ENCODE measurements at places on chromosomes 11 and 22.

DNA sequence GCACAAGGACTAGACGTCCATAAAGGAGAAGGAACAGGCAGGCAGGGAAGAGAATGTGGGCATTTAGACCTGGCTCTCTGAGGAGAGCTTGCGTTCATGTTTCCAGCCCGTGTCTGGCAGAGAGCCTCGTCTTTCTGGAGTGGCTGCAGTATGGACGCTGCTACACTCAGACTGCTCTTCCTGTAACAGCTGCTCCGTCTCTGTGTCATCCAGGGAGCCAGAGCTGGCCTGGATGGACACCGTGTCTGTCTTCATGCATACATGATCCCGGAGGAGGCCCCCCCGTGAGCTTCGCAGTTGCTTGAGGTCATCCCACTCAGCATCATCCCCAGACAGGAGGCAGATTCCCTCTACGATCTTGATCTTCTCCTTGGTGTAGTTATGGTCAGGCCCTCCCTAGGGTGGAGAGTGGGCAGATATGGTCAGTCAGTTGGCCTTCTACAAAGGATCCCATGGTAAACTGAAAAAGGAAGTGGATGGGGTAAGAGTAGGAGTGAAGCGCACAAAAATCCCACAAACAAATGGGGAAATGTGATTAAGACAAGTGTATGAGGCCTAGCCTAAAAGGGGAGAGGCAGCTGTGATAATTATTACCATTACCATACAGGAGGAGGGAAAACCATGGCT is 13.0 kb upstream of the CKAP5 start:
- no peak for DNase-seq

DNA sequence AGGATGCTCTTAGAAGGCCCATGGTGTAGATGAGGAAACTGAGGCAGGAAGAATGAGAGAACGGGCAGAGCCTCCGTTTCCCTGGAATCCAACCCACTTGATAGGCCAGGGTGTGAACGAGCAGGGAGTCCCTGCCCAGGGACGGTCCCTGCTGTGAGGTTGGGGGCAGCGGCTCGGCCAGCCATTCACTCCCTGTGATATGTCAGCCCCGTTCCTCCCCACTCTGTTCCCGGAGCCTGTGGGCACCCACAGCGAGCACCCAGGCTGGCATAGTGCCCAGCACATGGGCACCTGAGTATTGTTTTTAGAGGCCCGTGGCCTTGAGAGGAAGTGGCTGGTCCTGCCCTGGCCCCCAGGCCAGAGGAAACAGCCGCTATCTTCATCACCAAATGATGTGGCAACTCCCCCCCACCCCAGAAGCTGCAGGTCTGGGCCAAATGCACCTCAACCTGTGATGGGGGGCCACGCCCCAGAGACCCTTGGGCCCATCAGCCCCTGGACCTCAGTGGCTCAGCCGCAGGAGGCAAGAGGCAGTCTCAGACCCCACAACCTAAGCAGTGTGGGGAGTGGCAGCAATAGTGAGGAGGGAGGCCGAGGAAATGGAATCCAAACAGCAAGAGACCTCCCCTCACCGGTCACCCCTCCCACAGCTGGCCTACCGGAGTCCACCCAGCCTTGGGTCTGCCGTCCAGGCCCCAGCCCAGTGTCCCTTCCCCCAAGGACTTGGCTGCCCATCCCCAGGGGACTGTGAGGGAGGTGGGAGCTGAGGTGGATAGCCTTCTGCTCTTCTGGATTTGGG is 2.1 kb downstream of the ALDH3B1 start:
- DNase-seq: no peak

DNA sequence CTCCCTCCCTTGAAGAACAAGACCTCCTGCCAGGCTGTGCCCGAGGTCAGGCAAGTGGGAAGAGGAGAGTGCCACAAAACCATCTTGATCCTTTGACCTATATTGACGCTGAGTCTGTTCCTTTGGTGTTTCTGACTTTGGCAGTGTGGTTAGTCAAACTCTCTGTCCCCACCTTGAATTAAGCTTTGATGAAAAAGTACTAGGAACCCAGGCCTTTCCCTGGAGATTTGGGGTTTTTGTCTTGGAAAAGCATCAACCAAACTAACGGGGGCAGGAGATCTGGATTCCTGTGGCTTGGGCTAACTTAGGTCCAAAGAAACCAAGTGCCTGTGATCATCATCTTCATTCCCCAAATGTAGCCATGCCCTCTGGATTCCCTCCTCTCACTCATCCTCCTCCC is 40.4 kb downstream of the ARFGAP2 start:
- no peak for DNase-seq

GRCh38 chr11:93655047-93655446 is 6.4 kb upstream of the CEP295 start:
- DNase-seq: no peak

DNA sequence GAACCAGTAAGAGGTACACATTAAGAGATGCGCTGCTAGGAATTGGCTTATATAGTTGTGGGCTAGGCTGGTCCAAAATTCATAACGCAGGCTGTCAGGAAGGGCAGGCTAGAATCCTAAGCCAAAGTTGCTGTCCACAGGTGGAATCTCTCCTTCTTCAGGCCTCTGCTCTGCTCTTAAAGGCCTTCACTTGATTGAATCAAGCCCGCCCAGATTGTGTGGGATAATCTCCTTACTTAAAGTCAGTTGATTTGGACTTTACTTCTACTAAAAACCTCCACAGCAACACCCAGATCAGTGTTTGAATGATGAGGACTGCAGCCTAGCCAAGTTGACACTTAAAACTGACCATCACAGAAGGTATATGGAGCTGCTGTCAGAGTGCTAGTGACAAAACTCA is 68.8 kb downstream of the LRRC32 start:
- no peak for DNase-seq

- DNase-seq: peak; percentile 80
These were observed 27.8 kb upstream of the ZNRF3 start for GRCh38 chr22:28855355-28856094.

DNA sequence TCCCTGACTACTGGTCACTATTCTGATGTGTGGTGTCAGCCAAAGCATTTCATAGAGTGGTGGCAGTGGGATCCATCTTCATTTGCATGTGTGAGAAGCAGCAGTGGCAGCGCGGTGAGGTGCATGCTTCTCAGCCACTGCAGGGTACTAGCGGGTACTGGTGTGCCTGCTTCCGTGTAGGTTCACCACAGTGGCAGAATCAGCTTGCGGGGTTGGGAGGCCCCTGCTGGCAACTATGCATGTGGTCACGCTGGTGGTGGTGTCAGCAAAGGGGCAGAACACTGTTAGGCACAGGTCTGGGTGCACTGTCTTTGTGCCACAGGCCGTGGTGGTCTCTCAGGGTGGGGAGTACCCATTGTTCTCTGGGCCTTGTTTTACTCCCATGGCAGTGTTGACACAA is 286.4 kb upstream of the TENM4 start:
- no peak for DNase-seq

DNA sequence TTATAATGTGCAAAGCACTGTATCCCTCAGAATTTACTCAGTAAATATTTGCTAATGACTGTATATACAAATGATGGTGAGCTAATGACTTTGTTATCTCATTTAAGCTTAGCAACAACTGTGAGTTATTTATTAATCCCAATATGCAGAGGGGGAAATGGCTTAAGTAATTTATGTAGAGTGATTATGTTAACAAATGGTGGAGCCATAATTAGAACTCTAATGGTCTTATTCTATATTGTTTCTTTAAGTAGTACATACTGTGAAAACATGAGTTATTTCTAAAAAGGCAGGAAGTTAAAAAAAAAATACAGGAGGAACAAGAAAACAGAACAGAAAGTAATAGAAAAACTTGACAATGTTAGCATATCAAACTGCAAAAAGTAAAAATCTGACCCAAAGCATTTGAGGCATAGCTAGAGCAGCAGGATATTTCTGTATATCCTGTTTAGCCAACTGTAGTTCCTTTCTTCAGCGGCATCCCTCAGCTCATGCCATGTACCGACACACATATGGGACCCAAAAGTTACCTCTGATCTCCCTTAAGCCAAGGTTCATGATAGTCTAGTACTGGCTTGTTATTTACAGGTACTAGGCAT is 94.2 kb downstream of the FCHSD2 start:
- no peak for DNase-seq

DNA sequence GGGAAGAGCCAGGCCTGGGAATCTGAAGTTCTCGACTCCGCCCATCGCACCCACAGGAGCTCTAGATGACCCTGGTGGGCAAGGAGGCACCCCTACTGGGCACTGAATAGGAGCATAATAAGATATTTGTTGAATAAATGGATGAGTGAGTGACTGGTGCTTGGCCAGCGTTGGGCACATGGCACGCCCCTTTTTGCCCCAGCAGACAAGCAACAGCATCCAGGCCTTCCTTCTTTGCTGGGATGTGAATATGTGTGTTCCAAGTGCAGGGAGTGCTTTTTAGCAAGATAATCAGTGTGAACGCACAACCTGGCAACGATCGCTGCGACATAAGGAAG is 443 bp upstream of the CELF1 start:
- DNase-seq: no peak

DNA sequence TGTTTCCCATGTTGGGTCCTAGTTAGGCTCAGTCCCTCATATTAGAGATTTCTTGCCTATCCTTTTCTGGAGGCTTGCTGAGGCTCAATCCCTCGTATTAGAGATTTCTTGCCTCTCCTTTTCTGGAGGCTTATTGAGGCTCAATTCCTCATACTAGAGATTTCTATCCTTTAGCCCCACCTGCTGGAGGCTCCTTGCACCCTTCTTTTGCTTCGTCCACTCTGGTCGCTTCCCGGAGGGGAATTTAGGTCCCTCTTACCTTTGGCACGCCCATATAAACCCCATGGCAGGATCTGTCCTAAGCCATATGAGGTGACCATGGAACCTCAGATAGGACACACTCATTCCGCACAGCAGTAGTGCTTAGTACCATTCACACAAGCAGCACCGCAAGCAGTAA is 15.9 kb downstream of the CYP2D6 start:
- peak; percentile 39 for DNase-seq

- no peak for DNase-seq
These were observed 167.5 kb upstream of the NECTIN1 start for GRCh38 chr11:119896387-119897045.

DNA sequence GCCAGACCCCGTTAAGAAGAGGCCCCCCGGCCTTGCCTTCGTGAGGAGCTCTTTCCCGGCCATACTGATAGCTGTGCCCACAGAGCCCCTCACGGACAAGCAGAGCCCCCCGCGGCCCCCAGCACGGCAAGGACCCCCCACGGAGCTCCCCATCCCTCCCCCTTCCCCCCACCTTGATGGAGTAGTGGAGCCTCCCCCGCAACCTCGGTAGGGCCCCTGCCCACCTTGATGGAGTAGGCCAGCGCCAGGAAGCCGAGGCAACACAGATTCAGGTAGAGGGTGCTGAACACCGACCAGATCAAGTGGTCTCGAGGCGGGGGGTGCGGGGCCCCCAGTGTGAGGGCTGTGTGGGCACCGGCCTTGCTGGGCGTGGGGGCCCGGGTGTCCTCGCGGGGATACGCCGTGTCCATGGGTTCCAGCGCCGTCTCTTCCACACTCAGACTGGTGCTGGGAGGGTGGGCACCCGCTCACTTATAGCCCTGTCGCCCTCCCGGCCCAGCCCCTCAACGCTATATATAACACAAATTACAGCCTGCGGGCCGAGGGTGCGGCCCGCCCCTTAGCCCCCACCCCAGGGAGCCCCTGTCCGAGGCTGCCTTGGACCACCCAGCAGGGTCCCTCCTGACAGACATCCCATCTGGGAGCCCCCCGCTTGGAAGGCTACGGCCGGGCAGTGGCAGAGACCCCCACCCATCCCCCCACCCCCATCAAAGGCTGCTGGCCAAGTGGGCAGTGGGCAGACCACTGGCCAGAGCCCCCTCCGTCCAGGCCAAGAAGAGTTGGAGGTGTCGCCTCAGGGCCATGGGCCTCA is at the start of gene IFITM5:
TSS of gene IFITM5 (minus strand) at position 446 of the 811 bp plus-strand sequence. CDS start at position 410, 36 bp downstream.
- DNase-seq: no peak

DNA sequence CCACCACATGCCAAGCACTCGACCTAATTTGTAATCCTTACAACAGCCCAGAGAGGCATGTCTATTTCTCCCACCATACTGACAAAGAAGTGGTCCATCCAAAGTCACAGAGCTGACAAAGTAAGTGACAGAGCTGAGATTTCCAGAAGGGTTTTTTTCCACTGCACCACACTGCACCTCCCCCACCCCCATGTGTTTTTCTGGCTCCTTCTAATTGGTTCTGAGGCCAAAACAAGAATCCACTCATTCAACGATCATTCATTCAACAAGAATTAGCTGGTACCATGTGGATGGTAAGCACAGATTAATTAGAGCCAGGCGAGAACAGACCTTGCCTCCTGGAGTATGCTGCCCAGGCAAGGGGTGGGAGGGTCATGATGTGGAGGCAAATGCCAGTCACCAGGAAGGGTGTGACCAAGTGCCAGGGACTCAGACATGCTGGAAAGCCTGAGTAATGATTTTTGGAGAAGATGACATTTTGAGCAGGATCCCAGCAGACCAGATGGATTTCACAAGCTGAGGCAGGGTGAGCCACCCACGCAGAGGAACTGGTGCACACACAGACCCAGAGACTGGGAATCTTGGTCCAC is 14.9 kb upstream of the PRG2 start:
- no peak for DNase-seq

- DNase-seq: no peak
These were observed 49.8 kb upstream of the BLID start for GRCh38 chr11:122165607-122166371.

DNA sequence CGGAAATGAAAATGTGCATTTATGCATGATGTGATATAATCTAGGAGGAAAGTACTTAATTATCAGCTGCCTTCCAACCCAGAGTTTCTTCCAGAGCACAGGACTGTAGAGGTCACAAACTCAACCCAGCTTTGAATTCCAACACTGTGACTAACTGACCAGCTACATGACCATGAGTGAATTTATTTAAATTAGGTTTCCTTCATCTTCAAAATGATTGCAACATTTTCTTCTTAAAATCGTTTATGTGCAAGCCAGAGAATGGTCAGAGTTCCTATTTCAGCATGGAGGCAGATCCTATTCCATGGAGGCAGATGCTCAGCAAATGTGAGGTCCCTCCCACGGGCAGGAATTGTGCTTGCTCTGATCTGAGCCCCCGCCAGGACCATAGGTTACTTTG is 42.4 kb downstream of the OSBP start:
- DNase-seq: no peak

- no peak for DNase-seq
These were observed 135.2 kb downstream of the MAML2 start for GRCh38 chr11:96207459-96208449.

DNA sequence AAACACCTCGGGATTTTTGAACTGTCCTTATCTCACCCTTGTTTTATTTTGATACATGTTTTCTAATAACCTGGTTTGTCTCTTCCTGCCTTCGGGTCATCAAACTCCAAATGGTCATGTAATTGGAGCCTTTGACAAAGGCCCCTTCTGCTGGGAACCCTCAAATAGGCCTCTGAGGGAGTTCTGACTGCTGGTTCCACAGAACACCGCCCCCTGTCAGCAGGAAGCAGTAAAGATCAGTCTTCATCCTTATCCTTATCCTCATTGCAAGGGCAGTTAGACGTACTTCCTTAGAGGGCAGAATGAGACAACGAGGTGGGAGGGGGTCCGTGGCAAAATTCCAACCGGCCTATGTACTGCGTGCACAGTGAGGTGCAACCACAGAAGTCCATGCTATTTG is 12.1 kb downstream of the TRIM51 start:
- no peak for DNase-seq

GRCh38 chr11:78810559-78811009 is 235.9 kb upstream of the NARS2 start:
- no peak for DNase-seq
